A549 treated with RU486 at 1 μM for 4 hours (cell line): ENCODE measurements at places on chromosomes 1 and 21. TPM values are rescaled to one million over a fixed set of nuclear protein-coding genes. Genes with fewer than 3 reads are reported as not detected.

CELA2A gene
- 0.17 TPM in 1 of 5 replicates, not detected in the others for total RNA-seq

ZBTB40 gene
- 4.7 to 5.6 TPM (median 5.3 TPM) in 5 replicates for total RNA-seq

SLC16A4 gene
- 23.6 to 41.3 TPM (median 38.5 TPM) in 5 replicates for total RNA-seq

TMEM81 gene
- 1.9 to 4.2 TPM (median 2.2 TPM) in 5 replicates for total RNA-seq

C1orf226 gene
- 0.77 to 1.2 TPM (median 0.96 TPM) in 5 replicates for total RNA-seq

RXRG gene
- total RNA-seq = not detected in 5 replicates

WNT3A gene
- total RNA-seq = 0.03 TPM in 1 of 5 replicates, not detected in the others

PCBP3 gene
- 0.89 to 1.5 TPM (median 1.1 TPM) in 5 replicates for total RNA-seq

LRRN2 gene
- 13.6 to 21.1 TPM (median 15.6 TPM) in 5 replicates for total RNA-seq

MNDA gene
- not detected in 5 replicates for total RNA-seq

PTPRU gene
- total RNA-seq = 5.7 to 8.2 TPM (median 7.3 TPM) in 5 replicates

MAEL gene
- not detected in 5 replicates for total RNA-seq

KIF1B gene
- total RNA-seq = 7.6 to 14.4 TPM (median 13.8 TPM) in 5 replicates

FCAMR gene
- not detected in 5 replicates for total RNA-seq

SH2D2A gene
- 2.1 to 5.6 TPM (median 3.6 TPM) in 5 replicates for total RNA-seq

CRNN gene
- total RNA-seq = not detected in 5 replicates
